Glutamatergic neuron (in vitro differentiated cells): ENCODE measurements at places on chromosomes 6 and 20.

DNA sequence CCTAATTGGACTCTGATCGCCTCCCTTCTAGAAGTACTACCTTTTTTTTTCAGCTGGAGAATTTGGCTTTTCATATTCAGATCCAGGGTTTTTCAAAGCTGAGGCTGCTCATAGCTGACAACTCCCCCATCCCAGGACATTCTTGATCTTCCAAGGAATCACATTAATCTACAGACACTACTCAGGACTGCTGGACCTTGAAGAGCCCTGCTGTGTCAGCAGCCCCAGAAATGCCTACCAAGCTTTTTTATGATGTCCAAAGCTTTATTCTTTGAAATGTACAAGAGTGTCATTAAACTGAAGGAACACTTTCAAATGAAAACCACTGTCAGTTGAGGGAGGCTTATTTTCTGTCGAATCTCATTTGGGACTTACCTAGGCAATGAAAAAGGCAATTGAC lies 704.1 kb downstream of the PTPRT start:
- H3K27ac ChIP-seq = no peak overlapping the region
- no peak overlapping the region for H3K4me3 ChIP-seq
- H3K36me3 ChIP-seq = no peaks in the 10 kb centered on the region
- DNase-seq = no peak
- H3K4me1 ChIP-seq = no peaks in the 10 kb centered on the region

- H3K27ac ChIP-seq = no peak overlapping the region
- no peak overlapping the region for H3K4me3 ChIP-seq
- peaks cover 3% of the 10 kb centered on the region for H3K36me3 ChIP-seq
- H3K4me1 ChIP-seq = peaks cover 11% of the 10 kb centered on the region
- H3K27me3 ChIP-seq = peaks cover 2% of the 10 kb centered on the region
Observed at GRCh38 chr6:157650261-157650640, 172.8 kb upstream of the SNX9 start.

- no peaks in the 10 kb centered on the region for H3K27me3 ChIP-seq
- H3K4me3 ChIP-seq = no peak overlapping the region
- H3K27ac ChIP-seq = no peak overlapping the region
- H3K36me3 ChIP-seq = no peaks in the 10 kb centered on the region
- peaks cover 7% of the 10 kb centered on the region for H3K4me1 ChIP-seq
- DNase-seq = no peak
Observed at GRCh38 chr6:84526631-84527030, 237.8 kb downstream of the TBX18 start.

DNA sequence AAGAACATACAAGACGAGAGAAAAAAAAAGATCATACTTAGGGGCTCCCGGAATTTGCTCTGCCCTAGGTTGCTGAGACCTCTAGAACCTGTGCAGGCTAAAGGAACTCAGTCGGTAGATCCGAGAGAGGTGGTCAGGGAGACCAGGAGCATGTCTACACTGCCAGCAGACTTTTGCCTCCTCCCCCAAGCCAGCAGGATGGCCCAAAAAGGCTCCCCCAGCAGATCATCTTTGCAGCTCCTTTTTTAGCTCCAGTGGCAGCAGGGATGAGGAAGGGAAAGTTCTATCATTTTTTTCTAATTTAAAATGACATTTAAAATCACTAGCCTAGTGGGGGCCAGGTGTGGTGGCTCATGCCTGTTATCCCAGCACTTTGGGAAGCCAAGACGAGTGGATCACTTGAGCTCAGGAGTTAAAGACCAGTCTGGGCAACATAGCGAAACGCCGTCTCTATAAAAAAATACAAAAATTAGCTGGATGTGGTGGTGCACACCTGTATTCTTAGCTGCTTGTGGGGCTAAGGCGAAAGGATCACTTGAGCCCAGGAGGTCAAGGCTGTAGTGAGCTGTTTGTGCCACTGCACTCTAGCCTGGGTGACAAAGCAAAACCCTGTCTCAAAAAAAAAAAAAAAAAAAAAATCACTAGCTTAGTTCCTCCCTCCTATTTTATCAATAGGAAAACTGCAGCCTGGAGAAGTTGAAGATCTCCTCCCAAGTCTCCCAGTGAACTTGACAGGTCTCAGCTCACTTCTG lies 69.3 kb upstream of the MYL9 start:
- H3K27me3 ChIP-seq = peaks cover 3% of the 10 kb centered on the region
- H3K36me3 ChIP-seq = no peaks in the 10 kb centered on the region
- no peak overlapping the region for H3K27ac ChIP-seq
- H3K4me3 ChIP-seq = peak overlapping the region; percentile 34
- peaks cover 39% of the 10 kb centered on the region for H3K4me1 ChIP-seq

DNA sequence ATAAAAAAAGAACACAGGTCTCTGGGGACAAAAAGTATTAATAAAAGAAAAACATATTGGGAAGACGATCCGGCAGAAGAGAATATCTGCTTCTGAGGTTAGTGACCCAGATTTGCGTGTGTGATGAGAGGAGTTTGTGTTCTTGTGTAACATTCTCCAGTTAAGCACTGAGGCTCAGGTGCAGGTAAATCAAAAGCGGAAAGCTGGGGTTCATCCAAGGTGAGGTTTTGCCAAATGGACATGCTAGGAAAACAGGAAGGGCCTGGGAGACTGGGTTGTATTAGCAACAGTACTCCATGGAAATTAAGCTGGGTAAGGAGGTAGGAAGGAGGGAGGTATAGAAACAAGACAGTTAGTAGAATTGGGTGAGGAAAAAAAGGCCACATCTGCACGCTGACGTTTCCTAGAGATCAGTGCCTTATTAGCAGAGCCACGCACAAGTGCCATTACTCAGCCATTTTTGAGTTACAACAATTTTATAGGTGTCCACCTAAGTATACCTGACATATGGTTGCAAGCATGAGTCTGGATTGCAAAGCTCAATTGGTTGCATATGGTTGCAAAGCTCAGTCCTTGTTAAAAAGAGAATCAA lies 139.6 kb downstream of the ZMYND8 start:
- peaks cover 5% of the 10 kb centered on the region for H3K36me3 ChIP-seq
- no peak overlapping the region for H3K27ac ChIP-seq
- peaks cover 5% of the 10 kb centered on the region for H3K4me1 ChIP-seq

DNA sequence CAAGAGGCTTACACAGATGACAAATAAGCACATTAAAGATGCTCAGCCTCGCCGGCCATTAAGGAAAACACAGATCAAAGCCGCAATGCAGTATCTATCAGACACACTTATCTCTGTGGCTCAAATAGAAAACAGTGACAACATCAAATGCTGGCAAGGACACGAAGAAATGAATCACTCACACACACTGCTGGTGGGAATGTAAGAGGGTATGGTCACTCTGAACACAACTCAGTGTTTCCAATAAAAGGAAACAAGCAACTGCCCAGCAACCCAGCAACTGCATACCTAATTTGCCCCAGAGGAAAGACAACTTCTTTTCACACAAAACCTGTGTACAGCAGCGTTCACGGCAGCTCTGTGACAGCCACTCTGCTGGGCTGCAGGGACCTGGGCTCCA lies 155.8 kb downstream of the WDR27 start:
- H3K4me3 ChIP-seq = no peak overlapping the region
- H3K36me3 ChIP-seq = peaks cover 12% of the 10 kb centered on the region
- H3K27me3 ChIP-seq = peaks cover 3% of the 10 kb centered on the region
- H3K4me1 ChIP-seq = no peaks in the 10 kb centered on the region
- no peak for DNase-seq

GRCh38 chr6:35710241-35710847 lies 21.6 kb upstream of the FKBP5 start:
- H3K4me1 ChIP-seq = peaks cover 7% of the 10 kb centered on the region
- H3K4me3 ChIP-seq = no peak overlapping the region
- DNase-seq = no peak
- H3K36me3 ChIP-seq = no peaks in the 10 kb centered on the region

- H3K4me3 ChIP-seq = peak overlapping the region; percentile 90
- DNase-seq = peak; percentile 54
- H3K27me3 ChIP-seq = peaks cover 24% of the 10 kb centered on the region
- H3K36me3 ChIP-seq = no peaks in the 10 kb centered on the region
Observed at GRCh38 chr6:75201901-75202672, 3.8 kb downstream of the COL12A1 start.

GRCh38 chr6:16224409-16224808 lies 14.0 kb upstream of the GMPR start:
- no peaks in the 10 kb centered on the region for H3K27me3 ChIP-seq
- H3K4me3 ChIP-seq = no peak overlapping the region
- no peak for DNase-seq
- H3K4me1 ChIP-seq = peaks cover 7% of the 10 kb centered on the region

DNA sequence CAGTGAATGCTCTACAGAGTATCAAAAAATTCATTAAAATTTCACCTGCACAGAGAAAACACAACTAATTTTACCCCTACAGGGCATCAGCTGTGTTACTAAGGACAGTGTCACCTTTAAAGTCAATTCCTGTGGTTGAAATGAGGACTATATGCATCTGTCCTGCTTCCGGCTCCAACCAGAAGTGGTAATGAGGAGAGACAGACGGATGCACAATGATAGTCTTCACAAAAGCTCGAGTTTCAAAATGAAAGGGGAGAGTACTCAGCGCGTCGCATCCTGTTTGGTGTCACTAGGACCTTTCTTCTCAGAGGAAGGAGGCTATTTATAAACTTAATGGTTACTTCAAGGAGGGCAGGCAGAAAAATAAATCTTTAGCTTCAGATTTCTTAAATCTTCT lies 86.5 kb downstream of the LYRM4 start:
- H3K36me3 ChIP-seq = no peaks in the 10 kb centered on the region
- peaks cover 29% of the 10 kb centered on the region for H3K4me1 ChIP-seq
- DNase-seq = no peak
- no peaks in the 10 kb centered on the region for H3K27me3 ChIP-seq
- H3K27ac ChIP-seq = no peak overlapping the region
- peak overlapping the region; percentile 12 for H3K4me3 ChIP-seq

- H3K4me3 ChIP-seq = no peak overlapping the region
- no peak overlapping the region for H3K27ac ChIP-seq
- H3K36me3 ChIP-seq = no peaks in the 10 kb centered on the region
- DNase-seq = no peak
- H3K27me3 ChIP-seq = peaks cover 2% of the 10 kb centered on the region
- H3K4me1 ChIP-seq = no peaks in the 10 kb centered on the region
Observed at GRCh38 chr20:40241596-40242343, 447.3 kb downstream of the MAFB start.

GRCh38 chr6:52672412-52673025 lies 1.6 kb downstream of the TMEM14A start:
- H3K27ac ChIP-seq = no peak overlapping the region
- no peak for DNase-seq
- H3K36me3 ChIP-seq = no peaks in the 10 kb centered on the region
- H3K4me1 ChIP-seq = peaks cover 2% of the 10 kb centered on the region
- peaks cover 6% of the 10 kb centered on the region for H3K27me3 ChIP-seq

DNA sequence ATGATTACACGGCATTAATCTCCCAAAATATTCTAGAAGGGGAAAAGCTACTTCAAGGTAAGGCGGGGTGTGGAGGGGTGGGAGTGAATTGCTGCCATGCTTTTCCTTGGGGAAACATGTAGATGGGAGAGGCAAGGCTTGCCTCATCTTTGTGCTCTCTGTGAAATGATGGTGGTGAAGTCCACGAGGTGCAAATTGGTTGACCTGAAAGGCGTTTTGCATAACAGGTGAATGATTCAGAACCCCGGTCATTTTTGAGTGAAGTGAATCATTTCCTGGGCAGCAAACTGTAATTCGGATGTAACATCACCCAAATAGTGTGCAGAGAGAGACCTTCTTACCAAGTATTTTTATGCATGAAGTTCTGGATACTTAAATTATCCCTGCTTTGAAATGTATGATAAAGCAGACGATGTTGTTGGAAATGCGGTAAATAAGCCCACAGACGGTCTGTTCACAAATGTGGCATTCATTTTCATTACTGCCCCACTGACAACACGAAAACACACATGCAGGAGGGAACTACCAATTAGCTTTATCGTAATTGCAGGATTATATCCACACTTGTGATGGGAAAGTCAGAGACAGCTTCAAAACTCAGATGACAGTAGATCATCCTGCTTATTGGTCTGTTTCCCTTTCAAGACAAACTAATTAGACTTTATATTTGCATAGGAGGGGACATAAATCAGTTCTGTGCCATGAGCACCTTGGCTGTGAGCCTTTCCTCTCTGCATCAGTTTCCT lies 3.0 kb downstream of the CDH4 start:
- no peaks in the 10 kb centered on the region for H3K36me3 ChIP-seq
- H3K4me1 ChIP-seq = peaks cover 13% of the 10 kb centered on the region
- peak overlapping the region; percentile 68 for H3K27ac ChIP-seq
- H3K4me3 ChIP-seq = peak overlapping the region; percentile 87

GRCh38 chr6:2426561-2427340 lies 181.3 kb upstream of the GMDS start:
- DNase-seq = no peak
- no peaks in the 10 kb centered on the region for H3K27me3 ChIP-seq
- no peaks in the 10 kb centered on the region for H3K4me1 ChIP-seq
- H3K36me3 ChIP-seq = no peaks in the 10 kb centered on the region
- H3K4me3 ChIP-seq = no peak overlapping the region

DNA sequence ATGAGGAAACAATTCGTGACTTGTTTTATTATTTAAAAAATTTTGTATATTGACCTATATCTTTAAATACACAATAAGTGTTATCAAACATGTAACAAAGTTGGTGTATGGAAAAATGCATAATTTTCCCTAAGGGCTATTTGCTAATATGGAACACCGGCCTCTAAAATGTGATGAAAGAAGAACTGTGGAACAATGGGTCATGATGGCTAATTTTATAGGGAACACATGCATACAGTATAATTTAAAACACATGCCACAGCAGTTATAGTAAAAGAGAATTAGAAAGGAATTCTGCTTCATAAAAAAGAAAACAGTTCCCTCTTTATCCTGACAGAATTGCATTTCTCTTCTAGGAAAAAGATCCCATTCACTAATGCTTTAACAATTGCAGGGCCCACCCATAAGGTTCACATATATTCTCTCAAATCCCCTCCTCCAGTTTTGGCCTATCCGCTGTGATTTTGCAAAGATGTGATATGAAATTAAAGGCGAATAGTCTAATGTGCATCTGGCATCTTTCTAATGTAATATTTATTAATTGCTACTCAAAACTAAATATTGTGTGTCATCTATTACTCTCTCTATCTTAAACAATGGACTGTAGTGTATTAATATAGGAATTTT lies 628.1 kb upstream of the CITED2 start:
- DNase-seq = no peak
- H3K36me3 ChIP-seq = peaks cover 2% of the 10 kb centered on the region
- no peaks in the 10 kb centered on the region for H3K4me1 ChIP-seq

- no peaks in the 10 kb centered on the region for H3K36me3 ChIP-seq
- H3K4me1 ChIP-seq = peaks cover 3% of the 10 kb centered on the region
- no peak overlapping the region for H3K27ac ChIP-seq
- H3K4me3 ChIP-seq = no peak overlapping the region
- H3K27me3 ChIP-seq = no peaks in the 10 kb centered on the region
Observed at GRCh38 chr6:144895313-144896278, 610.5 kb downstream of the UTRN start.
